ENCODE measurements at places on chromosomes 7 and 10.

DNA sequence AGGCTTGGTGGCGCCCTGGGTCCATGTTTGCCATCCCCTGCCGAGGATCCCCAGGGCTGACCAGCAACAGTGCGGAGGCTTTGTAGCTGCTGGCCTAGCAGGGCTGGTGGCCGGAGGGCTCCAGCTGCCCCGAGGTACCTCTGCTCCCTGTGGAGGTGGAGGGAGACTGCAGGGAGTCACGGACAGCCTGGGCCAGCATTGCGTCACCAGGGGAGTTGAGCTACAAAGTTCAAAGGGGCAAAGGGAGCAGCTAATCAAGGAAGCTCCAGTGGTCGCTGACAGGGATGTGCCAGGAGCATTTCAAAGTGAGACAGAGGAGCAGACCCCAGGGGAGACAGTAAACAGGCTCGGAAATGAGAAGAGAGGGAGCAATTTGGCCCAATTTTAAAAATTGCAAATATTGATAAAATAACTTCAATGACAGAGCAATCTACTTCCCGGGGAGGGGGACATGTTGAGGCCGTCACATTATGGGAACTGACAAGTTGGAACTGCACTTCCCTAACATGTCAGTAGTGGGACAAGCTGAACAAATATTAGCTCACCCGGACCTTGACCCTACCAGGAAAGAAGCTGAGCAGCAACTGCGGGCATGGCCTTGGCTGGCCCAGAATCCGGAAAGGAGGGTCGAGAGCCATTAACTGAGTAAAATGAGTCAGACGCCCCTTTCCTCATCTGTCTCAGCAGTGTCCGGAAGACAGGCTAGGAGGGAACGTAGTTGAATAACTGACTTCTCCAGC lies 39.4 kb downstream of the BTBD16 start:
- no peak for DNase-seq

GRCh38 chr7:127336458-127336857 lies 56.0 kb downstream of the ZNF800 start:
- no peak for DNase-seq

GRCh38 chr7:40099837-40100236 lies 34.6 kb downstream of the MPLKIP start:
- DNase-seq: no peak

GRCh38 chr10:88114368-88114767 lies 250.9 kb downstream of the PTEN start:
- DNase-seq: no peak

DNA sequence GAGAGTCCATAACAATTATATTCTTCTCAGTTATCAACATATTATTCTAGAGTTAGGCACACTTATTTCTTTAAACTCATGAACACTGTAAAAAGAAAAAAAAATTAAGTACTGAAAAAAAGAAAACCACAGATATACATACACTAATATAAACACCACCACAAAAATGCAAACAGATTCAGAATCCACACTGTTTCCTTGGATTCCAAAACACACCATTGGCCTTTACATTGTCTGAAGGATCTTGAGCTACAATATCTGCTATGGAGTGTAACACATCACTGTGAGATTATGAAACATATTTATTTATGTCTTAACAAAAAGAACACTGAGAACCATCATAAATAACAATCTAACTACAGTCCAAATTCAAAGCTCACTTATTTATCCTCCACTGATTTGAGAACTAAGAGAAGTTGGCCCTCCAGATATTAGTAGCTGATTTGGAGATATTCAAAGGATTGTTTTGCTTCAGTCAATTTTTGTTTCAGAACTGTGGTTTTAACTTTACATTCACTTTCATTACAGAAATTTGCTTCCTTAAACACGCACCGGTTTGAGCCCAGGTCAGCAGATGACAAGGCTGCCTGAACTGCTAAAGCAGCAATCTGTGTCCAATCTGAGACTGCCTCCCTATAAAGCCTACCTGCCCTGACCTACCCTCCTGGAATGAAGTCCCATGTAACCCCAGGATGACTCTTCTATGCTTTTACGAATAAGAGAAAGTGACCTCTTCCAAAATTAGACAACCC lies 47.0 kb upstream of the CDK1 start:
- DNase-seq: no peak

GRCh38 chr10:11825796-11826414 lies 2.7 kb downstream of the PROSER2 start:
- no peak for DNase-seq

GRCh38 chr10:58853668-58854067 lies 322.8 kb upstream of the PHYHIPL start:
- no peak for DNase-seq

DNA sequence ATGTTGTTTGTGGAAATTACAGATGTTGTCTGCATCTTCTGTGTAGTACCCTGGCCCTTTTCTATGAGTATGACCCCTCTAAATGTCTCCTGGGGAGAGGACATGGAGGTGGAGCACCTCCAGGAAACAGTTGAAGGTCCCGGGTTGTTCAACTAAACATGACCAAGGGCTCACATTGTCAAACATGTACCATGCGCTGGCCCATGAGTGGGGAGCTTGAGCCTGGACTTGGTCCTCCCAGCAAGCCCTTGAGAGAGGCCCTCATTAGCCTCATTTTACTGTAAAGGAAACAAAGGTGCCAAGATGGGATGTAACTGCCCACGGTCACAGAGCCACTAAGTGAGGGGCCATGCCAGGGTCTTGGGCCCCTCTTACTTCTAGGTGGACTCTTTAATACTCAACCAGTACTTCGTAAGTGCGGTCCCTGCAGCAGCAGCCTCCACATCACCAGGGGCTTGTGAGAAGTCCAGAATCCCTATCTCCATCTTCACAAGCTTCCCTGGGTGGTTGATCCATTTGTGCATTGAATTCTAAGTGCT lies 31.2 kb downstream of the C10orf71 start:
- no peak for DNase-seq

DNA sequence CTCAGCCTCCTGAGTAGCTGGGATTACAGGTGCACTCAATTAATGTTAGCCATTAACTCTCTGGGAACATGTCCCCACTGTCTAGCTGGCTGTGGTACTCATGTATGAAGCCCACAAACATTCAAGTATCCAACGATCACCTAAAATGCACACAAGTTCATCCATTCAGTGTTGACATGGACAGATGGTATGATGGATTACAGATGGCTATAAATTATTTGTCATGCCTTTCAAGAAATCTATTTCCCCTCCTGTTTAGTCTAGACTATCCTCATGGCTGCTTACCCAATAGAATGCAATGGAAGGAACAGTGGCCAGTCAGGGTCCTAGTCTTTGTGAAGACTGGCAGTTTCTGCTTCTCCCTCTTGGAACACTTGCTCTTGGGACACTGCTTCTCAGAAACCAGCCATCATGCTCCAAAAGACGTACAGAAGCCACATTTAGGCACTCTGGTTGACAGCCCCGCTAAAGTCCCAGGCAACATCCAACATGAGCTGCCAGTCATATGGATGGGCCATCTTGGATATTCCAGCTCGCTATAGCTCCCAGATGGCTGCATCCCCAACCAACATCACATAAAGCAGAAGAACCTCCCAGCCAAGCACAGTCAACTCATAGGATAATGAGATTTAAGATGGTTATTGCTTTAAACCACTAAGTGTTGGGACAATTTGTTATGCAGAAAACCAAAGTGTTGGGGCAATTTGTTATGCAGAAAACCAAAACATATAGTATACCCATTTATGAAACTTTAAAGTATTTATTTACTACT lies 33.1 kb downstream of the MYL10 start:
- DNase-seq: no peak

DNA sequence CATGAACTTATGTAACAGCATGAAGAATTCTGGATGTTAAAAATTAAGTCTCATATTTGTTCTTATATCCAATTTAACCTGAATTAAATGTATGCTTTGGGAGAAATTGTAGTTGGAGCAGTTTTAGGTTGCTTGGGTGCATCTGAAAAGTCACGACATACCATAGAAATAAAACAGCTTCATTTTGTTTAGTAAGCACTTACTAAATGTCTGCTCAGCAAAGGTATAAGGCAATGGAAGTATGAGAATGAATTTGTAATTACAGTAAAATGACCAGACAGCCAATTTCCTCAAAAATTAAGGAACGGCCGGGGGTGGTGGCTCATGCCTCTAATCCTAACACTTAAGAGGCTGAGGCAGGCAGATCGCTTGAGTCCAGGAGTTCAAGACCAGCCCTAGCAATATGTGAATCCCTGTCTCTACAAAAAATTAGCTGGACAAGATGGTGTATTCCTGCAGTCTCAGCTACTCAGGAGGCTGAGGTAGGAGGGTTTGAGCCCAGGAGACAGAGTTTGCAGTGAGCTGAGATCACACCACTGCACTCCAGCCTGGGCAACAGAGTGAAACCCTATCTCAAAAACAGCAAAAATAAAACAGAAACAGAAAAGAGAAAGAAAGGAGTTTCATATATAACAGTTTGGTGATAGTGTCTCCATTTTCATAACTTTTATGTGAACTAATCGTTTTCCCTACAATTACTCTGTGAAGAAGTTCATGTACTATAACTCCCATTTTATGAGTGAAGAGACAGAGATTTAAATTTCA lies 47.2 kb upstream of the KLF6 start:
- no peak for DNase-seq

GRCh38 chr7:114026486-114027089 lies 107.8 kb upstream of the PPP1R3A start:
- peak; percentile 66 for DNase-seq

DNA sequence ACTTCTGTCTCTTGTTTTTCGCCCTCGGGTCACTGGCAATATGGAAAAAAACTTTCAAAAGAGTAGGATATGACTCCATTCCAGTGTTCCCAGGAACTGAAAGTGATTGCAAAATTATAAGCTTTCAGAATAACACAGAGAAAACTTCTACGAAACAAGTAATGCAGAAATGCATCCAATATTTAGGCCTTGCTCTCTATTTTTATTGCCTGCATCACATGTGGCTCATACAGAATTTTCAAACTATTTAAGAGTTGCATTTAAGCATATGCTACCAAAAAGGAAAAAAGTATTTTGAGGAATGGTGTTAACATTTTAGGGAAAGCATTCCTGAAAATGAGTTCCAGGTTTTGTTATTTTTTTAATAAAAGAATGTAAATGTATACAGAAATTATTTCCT lies 228.0 kb downstream of the CACNB2 start:
- DNase-seq: no peak

GRCh38 chr10:2985729-2986232 lies 81.6 kb upstream of the PFKP start:
- DNase-seq: no peak

DNA sequence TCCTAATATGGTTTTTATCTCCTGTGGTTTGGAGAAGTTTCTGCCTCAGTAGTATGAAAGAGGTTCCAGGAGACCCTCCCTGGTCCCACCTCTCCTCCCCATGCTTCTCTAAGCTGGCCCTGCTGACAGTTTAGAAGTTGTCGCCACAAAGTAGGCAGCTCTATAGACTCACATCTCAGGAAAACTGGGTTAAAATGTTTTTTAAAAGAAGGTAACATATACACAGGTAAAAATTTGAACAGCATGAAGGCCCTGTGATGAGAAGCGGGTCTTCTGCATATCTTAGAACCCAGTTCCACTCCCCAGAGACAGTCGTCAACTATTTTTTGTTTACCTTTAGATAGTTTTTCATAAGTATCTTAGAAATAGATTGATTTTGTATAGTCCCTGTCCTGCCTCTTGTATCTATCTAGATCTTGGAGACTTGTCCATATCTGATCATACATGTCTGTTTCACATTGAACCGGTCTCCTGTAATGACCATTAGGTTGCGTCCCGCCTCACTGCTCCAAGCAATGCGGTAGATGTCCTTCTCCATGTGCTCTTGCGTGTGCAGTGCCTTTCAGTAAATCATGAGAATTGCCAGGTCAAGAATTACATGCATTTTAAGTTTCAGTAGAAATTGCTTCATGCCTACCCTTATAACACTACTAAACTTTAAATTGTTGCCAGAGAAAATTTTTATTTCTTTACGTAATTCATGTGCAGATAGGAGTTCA lies 2.2 kb downstream of the DUSP5 start:
- DNase-seq: no peak

DNA sequence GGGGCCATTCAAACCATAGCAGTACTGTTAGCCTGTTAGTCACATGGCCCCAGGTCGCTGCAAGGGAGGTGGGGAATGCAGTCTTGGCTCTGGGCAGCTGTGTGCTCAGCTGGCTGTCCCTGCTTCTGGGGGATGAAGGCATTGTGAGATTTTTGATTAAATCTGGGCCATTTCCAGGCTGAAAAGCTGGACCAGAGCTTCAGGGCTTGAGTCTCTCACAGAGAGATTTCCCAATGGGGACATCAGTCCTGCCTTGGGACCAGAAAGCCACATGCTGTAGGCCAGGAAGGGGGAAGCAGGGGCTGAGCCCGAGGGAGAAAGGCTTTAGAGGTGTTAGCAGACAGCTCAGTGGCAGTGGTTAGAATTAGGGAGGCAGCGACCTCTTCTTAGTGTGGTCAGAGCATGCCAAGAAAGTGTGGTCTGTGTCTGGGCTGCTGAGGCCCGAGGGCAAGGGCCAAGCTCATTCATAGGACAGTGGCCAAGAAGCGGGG lies 33.6 kb downstream of the PALD1 start:
- no peak for DNase-seq

GRCh38 chr7:6392712-6393666 lies 54.8 kb downstream of the DAGLB start:
- DNase-seq: no peak

DNA sequence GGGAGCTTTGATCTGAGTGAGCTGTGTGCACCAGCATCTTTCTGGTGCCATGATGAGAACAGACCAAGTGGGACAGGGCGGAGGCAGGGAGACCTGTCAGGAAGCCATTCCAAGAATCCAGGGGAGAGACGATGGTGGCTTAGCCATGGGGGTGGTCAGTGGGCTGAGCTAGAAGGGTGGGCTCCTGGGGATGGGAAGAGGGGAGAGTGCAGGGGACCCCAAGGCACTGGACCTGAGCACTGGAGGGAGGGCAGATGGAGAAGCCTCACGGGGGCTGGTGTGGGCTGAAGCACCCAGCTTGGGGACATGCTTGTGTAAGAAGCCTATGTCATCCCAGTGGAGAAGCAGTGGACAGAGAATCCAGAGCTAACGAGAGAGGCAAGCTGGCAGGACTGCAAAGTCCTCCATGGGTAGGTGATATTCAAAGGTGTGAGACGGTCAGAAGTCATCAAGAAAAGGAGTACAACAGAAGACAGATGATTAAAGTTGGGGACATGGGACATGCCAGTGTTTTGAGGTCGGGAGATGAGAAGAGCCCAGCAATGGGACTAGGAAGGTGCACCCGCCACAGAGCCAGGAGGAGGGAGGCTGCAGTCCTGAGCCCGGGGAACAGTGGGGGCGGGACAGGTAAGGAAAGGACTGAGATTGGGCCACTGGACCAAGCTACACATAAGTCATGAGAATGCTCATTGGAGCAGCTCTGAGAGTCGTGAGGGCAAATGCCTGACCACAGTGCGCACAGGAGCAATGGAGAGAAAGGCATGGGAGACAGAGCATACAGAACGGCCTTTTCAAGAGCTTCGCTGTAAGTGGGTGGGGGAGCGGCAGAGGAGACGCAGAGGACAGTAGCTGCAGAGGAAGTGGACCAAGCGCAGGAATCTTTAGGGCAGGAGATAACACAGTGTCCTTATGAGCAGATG lies 72.0 kb downstream of the GRID1 start:
- DNase-seq: no peak
